ENCODE measurements at places on chromosomes 7 and 10.
A peak's percentile ranks its signal among the peaks of the same experiment; 100 is the strongest.

GRCh38 chr10:78933828-78934531, 134.8 kb upstream of the ZMIZ1 start:
- no peak for DNase-seq

DNA sequence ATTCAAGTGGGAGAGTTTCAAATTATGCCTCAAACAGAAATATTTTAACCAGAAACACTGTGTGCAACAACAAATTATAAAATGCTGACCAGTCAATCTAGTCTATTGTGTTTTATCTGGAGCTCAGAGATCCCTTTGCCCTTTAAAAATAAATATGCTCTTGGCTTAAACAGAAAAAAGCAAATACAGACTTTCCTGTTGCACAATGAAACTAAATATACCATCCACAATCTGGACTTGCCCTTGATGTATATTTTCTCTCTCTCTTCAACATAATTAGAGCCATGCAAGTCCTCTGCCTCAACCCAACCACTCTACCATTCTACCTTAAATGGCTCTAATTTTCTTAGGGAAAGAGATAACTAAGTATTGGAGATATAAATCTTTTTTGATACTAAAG, 34.9 kb downstream of the ASAH2 start:
- no peak for DNase-seq

DNA sequence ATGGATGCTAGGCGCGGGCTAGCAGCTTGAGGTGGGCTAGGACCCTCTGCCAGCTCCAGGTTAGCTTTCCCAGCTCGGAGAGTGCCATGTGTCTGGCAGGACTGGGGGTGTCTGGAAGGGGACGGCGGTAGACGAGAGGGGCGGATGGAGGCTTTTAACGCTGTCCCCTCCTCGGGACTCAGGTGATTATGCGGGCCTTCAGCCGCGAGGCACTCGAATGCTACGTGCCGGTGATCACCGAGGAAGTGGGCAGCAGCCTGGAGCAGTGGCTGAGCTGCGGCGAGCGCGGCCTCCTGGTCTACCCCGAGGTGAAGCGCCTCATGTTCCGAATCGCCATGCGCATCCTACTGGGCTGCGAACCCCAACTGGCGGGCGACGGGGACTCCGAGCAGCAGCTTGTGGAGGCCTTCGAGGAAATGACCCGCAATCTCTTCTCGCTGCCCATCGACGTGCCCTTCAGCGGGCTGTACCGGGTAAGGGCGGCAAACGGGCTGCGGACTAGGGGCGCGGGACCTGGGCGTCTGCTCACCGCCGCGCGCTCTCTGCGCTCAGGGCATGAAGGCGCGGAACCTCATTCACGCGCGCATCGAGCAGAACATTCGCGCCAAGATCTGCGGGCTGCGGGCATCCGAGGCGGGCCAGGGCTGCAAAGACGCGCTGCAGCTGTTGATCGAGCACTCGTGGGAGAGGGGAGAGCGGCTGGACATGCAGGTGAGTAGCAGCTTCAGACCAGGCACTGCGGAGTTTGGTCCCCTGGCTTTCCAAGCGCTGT, 1.1 kb downstream of the CYP26A1 start:
- no peak for DNase-seq

- no peak for DNase-seq
These were observed 321.3 kb downstream of the BICC1 start for GRCh38 chr10:58833771-58834561.

GRCh38 chr10:62610649-62611229, 193.8 kb upstream of the ADO start:
- DNase-seq = no peak

- no peak for DNase-seq
These were observed 26.7 kb downstream of the DDC start for GRCh38 chr7:50538478-50538877.

DNA sequence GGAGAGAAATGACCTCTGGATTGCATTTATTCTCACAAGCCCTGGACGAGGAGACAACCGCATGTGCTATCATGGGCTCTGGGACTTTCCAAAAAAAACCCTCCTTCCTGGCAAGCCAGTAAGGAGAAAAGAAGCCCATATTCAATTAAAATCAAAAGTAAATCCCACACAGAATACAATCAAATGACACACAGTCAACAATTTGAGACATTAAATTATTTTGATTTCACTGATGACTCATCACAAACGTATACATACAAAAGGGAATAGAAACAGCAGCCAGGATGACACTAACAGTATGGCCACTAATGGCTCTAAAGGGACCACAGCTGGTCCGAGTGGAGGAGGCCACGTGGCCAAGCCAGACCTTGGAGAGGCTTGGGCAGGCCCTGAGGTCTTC, 24.9 kb downstream of the LRRC20 start:
- DNase-seq = no peak

GRCh38 chr10:128059266-128059981, 66.8 kb downstream of the MKI67 start:
- no peak for DNase-seq

GRCh38 chr7:31783221-31783620, 96.2 kb downstream of the PPP1R17 start:
- no peak for DNase-seq

GRCh38 chr7:140059273-140060242, 3.2 kb downstream of the PARP12 start:
- peak; percentile 60 for DNase-seq

DNA sequence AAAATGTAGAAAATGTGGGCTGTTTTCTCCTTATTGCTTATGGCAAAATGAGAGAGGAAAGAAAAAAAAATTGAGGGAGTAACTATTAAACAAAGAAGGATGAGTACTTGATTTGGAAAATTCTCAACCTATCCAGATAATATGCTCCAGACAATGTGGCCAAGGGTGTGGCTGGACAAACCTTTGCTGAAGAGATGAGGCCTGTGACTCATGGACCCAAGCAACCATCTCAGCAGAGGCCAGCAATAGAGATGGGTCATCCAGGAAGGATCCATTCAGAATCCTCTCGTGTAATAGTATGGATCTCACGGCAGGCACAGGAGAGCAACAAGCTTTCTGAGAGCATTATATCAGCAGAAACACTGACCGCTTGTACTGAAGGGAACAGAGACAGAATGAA, 120.3 kb upstream of the CELF2 start:
- DNase-seq = no peak

- no peak for DNase-seq
These were observed 63.0 kb downstream of the INSIG1 start for GRCh38 chr7:155360495-155361345.

- no peak for DNase-seq
These were observed 64.9 kb downstream of the TBXAS1 start for GRCh38 chr7:139893999-139894398.

- no peak for DNase-seq
These were observed 811 bp downstream of the RGS10 start for GRCh38 chr10:119541459-119542356.

GRCh38 chr10:123831259-123831658, 60.3 kb downstream of the CPXM2 start:
- no peak for DNase-seq

- DNase-seq = no peak
These were observed 29.2 kb upstream of the PPP2R2D start for GRCh38 chr10:131871673-131872005.
